ENCODE measurements at places on chromosomes 11 and 22. TPM values are rescaled to one million over a fixed set of nuclear protein-coding genes. Genes with fewer than 3 reads are reported as not detected.

- DNase-seq: no peak
Observed at GRCh38 chr11:10392095-10393079, 62.7 kb upstream of the AMPD3 start.

The TPST2 gene
- total RNA-seq: 34.7 TPM

The CCDC87 gene
- under 0.01 TPM for total RNA-seq

GRCh38 chr11:109088086-109088485, 333.9 kb upstream of the C11orf87 start:
- DNase-seq: no peak

The NLRP10 gene
- total RNA-seq: not detected

All from lung microvascular endothelial cell (primary cell).